Dorsolateral prefrontal cortex (tissue), 122 donors: ENCODE measurements at places on chromosomes 7 and 10.

GRCh38 chr7:31890198-31890597, 180.0 kb downstream of the PDE1C start:
- DNase-seq = no peak

DNA sequence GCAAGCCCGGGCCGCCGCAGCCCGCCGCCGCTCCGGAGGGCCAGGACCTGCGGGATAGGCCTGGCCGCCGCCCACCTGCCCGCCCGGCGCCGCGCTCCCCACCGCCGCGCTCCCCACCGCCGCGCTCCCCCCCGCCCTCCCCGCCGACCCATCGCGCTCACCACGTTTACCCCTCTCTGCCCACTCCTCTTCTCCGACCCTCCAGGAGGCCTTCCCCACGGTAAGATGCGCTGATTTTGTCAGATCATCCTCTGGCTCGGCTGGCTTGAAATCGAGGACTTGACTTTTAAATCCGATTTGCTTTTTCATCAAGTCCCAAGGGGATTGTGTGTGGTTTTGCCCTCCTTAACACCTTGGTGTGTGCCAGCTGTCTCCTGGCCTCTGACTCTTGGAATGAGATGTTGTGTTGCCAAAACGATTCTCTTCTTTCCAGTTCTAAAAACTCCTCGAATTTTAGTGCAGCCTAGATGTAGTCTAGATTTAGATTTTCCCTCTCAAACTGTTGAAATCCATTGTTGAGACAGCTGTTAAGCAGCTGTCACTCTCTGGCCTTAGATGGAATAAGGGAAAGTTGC, 738 bp downstream of the POM121 start:
- DNase-seq = no peak

DNA sequence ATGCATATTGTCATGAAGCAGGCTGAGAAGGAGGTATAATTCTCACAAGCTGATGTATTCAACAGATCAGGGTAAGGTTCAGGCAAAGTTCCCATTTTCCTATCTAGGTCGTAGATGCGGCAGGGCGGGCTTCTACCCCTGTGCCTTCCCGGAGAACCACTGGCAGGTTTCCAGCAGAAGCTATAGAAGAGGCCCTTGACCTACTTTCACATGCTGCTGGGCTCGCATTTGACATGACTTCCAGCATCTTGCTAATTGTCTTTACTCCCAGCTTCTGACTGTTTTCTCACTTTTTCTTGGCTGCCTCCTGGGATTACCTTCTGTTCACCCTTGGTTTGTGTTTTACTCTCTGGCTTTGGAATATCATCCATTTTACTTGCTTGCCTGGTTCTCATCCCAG, 32.6 kb upstream of the ORC5 start:
- no peak for DNase-seq

GRCh38 chr7:28176174-28176573, 4.4 kb downstream of the JAZF1 start:
- no peak for DNase-seq

DNA sequence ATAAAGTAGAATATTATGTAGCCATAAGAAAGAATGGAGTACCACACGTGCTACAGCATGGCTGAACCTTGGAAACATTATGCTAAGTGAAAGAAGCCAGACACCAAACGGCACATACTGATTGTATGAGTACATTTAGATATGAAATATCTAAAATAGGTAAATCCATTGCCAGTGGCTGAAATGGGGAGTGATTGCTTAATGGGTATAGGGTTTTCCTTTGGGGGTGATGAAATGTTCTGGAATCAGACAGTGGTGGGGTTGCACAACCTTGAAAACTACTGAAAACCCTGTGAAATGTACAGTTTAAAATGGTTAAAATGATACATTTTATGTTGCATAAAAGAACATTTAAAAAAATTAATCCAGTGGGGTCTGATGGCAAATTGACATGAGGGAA, 667.9 kb downstream of the AUTS2 start:
- DNase-seq = no peak

DNA sequence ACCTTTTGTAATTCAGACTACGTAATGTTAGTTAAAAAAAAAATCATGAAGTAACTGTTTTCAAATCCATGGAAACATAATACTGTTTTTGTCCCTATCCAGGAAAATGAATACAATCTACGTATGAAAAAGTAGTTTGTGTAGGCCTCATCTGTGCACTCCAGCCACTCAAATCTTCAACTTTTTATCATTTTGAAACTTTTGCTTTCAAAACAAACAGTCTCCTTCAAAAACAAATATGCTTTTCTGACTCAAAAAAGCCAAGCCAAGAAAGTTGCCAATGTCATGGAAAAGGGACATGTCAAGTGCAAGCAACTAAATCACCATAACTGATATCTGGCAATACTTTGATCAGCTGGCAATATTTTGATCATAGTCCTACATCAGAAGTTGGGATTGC, 13.1 kb downstream of the THNSL1 start:
- DNase-seq = no peak

DNA sequence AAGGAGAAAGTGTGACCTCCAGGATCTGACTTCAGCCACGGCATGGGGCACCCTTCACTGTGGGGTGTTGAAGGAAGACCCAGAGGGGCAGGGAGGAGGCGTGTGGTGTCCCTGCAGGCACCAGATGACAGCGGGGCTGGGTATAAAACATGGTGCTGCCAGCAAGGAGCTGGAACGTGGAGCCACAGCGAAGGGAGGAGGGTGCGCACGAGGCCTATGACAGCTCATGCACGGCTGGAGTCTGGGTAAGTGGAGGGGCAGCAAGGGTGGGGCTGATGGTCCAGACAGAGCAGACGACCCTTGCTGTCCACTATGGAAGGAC, 27.8 kb upstream of the FOXL3 start:
- no peak for DNase-seq

DNA sequence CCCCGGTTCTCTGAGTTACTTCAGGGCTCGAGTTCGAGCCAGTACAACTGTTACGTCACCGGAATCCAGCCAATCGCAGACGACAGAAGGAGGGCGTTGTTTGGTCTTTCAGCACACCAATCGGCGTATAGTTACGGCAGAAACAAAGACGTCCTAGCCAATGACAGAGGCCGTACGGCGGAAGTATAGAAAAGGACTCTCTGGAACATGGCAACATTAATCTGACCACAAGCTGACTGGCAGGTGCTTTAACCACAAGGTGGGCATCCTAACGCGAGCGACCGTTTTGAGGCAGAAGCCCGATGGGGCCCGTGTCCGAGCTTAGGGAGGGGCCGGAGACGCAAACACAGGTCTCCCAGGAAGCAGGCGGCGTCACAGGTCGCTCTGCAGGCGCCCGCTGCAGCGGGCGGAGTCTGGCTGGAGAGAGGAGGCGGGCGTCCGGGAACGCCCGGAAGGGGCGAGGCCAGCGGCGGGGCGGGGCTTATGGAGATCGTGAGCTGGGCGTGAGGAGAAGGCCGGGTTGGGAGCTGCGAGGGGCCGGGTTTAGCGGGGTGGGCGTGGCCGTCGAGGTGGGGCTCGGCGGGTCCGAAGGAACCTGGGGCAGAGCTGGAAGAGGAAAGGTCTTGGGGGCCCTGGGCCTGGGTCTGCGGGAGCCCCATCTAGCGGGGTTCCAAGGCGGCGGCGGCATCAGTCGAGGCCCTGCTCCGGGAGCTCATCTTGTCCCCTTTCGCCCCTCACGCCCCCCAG, at the start of gene MOSPD3:
TSS of gene MOSPD3 (plus strand) at position 558 of the 747 bp plus-strand sequence. CDS start 252 bp downstream, outside the sequence.
- DNase-seq = peak; percentile 100

DNA sequence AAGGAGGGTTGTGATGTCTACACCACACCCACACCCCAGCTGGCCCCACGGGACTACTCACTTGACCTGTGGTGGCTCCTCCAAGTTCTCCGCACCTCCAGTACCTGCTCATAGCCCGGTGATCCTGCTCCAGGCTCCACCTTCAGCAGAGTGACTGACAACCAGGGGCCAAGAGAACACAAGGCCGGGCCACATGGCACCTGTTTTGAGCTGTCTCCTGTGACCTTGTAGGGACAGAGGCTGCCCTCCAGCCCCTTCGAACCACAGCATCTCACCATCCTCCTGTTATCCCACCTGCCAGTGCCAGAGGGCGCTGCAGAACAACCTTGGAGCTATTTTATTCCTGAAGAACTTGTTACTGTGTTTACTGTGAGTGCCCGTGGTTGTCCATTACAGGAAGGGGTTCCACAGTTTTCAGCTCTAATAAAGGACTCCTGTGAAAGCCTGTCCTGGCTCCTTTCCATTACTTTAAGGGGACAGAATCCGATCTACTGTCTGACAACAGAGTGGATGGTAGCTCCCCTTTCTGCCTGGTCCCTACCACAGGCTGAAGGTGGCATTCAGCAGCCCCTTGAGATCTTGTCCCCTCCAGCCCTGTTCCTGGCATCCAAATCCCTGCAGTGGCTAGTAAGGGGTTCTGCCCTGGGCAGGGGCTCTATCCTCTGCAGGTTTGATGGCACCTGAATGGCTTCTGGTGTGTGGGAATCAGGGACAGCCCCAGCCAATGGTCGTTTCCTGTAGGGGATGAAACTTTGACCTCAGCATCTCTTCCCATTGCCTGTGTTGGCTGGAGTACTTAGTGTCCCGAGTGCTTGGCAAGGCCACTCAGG, 50.8 kb downstream of the C10orf120 start:
- peak; percentile 13 for DNase-seq

DNA sequence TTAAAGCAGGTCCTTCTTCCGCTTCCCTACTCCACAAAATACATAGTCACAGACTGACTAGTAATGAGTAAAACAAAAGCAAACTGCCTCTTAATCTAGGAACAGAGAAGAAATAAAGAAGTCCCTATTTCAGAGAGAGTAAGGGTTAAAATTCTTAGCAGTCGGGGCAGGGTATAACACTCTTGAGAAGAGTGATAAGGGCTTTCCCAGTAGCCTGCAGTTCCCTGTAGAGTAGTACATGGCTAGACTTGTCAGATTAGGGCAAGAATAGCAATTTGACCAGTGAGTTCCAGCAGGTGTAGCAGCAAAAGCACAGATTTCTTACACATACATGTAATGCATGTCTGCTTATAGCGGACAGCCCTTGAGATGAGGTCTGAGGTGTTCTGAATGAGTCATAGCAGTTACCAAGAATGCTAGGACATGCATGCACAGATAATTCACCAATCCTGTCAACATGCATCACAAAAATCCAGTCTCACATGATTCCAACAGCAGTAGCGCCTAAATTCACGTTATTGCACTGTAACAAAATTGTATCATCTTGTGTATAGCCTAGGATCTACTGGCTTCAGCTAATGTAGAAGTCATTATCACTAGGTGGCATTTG, 40.7 kb downstream of the BTRC start:
- DNase-seq = no peak

DNA sequence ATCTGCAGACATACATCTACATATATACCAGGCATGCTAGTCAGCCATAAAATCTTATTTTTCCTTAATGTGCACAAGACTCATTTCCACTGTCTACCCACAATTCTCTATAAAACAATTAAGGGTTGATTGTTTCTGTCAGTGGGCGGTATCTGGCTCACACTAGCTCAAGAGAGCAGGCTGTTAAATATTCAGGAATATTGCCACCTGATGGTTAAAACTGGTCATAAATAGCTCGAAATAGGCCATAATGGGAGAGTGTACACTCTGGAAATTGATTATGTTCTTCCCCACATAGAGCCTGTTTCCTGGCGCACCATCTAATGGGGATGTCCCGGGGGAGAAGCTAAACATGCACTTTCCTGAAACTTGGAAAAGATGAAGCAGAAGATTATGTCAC, 620.6 kb upstream of the ANKRD30A start:
- no peak for DNase-seq

DNA sequence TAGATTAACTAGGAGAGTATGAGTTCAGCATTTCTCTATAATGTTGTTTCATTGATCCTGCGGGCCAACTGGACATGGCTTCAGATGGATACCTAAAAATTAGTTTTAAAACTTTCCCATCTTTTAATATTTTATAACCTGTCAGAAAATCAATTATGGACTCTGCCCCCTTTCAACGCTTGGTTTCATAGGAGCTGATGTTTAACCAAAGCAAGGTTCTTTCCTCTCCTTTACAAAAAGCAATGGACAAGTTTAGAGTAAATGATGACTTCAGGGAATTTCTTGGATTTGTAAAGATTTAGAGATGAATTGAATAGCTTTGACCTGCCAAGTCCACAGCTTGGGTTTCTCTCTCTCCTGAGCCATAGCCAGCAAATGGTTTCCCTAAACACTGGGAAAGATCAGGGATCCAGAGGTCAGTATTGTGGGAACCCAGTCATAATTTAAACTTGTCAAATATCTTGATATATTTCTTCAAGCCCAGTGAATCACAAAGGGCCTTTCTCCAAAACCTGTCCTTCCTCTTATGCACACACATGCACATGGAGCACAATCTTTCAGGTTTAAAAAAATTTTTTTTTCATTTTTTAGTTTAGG, 177.1 kb downstream of the EVX1 start:
- no peak for DNase-seq
